Left ventricle myocardium superior (tissue), 1 donor: ENCODE measurements at places on chromosomes 12 and 14. TPM values are rescaled to one million over a fixed set of nuclear protein-coding genes. Genes with fewer than 3 reads are reported as not detected.

DNA sequence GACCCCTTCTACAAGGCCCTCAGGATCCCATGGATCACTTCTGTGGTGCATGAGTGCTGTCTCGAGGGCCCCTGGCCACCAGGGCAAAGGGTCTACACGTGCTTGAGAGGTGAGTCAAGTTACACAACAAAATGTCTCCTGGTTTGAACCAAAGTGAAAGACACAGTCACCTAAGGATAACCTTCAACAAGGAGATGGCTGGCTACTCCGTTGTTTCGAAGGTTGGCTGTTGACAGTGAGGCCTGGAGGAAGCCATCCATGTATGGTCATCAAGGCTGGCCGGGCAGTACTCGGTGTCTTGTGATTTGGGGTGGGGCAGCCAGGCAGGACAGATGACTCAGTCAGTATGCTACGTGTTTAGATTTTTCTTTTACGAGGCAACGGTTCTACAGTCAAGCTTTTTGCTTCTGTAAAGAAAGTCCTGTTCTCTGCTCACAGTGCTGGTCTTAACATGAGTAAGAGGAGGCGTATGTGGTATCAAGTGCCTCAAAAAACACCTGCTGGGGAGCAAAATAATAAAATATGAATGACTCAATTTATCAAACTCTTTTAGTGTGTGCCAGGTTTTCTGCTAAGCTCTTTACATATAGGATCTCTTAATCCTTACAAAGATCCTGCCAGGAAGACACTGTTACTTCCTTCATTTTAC lies 18.0 kb upstream of the NT5DC3 start:
- DNase-seq = peak; percentile 41

DNA sequence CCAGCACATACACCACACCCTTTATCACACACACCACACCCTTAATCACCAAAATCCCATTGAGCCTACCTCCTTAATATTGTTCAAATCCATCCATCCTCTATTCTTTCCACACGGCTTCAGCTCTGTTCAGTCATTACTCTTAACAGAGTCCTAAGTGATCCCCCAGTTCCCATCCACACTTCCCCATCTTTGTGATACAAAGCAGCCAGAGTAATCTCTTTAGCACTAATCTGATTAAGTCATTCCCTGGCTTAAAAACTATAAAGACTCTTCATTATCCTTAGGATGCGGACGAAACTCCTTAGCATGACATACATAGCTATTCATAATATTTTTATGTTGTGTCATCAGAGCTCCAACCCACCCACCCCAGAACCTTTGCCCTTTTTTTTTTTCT lies 14.7 kb upstream of the MFAP5 start:
- DNase-seq = no peak

DNA sequence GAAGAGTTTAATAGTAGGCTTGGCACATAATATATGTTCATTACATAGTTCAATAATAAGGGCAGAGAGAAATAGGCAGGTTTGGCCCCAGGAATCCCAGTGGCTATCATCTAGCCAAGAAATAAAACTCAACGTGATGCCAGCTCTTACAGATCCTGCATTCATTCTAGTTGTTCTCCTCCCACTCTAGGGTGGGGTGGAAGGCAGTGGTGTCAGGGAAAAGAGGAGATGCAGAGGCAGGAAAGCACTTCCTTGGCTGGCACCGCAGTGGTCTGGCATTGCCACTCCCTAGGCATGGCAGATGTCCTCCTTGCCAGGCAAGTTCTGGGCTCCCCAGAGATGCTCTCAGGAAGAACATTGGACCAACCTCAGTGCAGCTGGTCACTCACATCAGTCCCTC lies 383.6 kb downstream of the GRIN2B start:
- DNase-seq = no peak

SLC5A8 gene
- total RNA-seq = not detected

SLC39A2 gene
- total RNA-seq = not detected

DNA sequence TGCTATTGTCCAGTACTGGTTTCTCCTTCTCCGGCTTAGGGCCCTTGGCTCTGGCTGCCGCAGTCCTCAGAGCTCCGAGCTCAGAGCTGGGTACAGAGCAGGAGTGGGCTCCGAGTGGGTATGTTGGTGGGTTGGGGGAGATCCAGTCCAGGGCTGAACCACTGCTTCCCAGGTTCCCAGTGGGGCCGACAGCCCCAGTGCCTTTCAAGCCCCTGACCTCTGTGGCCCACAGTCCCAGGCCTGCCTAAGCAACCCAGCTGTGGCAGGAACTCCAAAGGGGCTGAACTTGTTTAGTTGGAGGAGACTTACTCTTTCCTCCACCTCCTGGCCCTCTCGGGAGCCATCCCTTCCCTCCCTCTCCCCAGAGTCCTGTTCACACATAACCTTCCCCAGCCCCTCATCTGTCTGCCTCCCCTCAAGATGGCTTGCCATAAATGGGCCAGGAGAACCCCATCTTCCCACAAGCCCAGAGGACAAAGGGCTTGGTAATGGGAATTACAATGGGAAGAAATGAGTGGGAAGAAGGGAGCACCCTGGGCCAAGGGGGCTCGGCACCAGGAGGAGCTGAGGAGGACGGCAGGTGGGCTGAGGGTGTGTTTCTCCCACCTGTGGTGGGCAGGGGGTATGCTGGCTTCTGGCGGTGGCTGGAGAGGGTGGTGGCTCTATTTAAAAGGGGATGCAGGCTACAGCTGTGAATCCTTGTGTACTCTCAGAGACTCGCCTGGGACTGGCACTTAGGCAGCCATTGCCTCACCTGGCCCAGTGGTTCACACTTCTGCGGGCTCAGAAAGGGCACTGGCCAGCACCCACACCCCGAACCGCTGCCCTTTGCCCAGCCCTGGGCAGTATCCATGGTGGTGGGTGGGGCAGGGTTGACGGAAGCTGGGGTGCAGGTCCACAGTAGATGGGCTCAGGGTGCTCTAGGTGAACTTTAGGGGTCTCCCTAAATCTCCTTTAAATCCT lies 3.8 kb upstream of the MYH6 start:
- DNase-seq = no peak

DNA sequence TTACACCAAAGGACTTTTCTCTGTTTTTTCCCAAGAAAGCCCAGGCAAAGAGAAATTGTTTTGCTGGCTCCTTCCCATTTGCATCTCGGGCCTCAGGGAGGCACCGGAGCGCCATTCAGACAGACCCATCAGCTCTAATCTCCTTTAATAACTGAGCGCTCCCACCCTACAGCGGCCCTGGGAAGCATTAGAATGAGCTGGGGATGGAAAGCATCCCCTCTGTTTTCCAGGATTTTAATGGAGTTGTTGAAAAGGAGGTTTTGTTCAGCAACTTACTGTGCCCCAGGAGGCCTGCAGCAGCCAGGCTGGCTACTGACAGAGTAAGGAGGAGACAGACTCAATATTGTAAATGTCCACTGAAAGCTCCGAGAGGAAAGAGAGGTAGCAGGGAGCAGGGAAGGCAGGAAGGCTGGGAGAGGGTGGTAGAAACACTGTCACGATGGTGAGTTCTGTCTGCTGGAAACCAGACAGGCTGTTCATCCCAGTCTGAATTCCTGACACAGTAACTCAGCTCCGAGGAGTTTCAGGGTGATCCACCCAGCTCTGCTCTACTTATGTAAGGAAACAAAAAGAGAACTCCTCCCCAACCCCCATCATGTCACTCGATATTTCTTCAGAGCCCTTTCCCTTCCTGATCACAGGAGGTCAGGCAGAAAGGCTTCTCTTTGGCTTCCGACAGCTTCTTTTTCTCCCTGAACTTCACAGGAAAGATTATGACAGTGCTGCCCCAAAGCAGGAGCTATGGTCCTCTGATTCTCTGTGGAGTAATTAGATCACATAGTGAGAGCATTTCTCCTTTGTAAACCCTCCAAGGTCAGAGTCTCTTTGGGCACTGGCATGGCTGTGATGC lies 62.5 kb upstream of the TMEM132D start:
- no peak for DNase-seq

FAM186B gene
- total RNA-seq = 0.47 TPM

ELK3 gene
- total RNA-seq = 21.1 TPM

C1QL4 gene
- total RNA-seq = not detected

DPY19L2 gene
- total RNA-seq = 51.0 TPM

DNA sequence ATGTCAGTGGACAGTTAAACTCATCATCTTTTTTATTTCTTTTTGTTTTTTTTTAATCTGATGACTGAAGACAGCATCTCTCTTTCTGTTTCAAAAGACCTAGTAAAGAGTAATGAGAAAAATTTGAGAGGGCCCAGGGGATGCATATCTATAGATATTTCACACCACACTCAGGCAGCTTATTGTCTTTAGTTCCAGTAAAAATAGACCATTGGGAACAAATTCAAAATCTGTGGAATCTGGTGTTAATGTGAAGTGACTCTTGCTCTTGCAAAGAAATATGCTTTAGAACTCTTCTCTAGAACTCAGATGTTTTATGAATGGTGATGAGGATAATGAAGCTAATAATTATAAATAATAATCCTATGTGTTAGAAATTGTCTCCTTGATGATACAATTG lies 214.5 kb upstream of the ATP2B1 start:
- no peak for DNase-seq

NOC4L gene
- total RNA-seq = 12.1 TPM

DNA sequence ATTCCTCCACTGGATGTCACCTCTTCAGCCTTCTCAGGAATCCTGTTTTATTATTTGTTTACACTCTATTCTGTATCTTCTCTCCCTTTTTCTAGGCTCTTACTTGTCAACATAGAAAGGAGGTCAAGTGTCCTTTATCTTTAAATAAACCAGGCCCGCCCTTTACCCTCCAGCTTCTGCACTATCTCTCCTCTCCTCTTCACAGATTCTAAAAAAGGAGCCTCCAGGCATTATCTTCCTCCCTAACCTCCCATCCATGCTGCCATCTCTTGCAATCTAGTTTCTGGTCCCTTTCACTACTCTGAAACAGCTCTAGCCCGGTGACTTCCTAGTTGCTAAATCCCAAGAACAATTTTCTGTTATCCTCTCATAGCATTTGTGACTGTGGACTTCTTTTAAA lies 24.1 kb upstream of the ARID2 start:
- no peak for DNase-seq
